CD4-positive, alpha-beta T cell treated with Interleukin-17A for 1 hour (primary cell): ENCODE measurements at places on chromosomes 2 and 18.

DNA sequence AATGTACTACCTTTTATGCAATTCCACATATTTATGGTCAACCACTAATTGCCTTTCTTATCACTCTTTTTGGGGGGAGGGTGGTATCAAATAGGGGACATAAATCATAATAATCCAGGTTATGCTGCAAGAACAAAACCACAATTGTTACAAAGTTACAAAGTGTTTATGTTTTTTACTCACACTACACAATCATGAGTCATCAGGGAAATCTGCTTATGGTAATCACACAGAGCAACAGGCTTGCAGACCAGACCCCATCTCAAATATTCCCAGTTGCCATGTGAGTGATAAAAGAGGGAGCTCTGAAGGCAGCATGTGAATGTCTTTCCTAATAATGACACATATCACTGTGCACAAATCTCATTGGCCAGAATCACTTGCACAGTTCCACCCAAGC is 304.7 kb upstream of the TMEFF2 start:
- DNase-seq: no peak

DNA sequence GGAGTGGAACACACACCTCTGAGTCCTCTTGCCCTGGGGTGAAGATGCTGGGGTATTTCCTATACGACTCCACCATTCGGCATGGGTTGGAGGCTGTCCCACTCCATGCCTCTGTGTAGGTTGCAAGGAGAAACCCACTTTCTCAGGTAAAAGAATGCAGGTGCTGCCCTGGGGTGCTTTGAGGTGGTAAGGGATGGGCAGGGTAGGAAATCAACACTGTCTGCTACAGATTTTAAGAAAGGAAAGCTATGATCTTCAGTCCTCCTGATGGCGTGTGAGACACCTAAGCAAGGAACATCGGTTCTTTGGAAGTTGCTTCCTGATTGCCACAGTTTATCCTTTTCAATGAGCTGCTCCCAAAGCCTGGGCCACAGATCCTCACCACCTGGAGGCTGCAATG is 209.2 kb downstream of the NCK2 start:
- no peak for DNase-seq

DNA sequence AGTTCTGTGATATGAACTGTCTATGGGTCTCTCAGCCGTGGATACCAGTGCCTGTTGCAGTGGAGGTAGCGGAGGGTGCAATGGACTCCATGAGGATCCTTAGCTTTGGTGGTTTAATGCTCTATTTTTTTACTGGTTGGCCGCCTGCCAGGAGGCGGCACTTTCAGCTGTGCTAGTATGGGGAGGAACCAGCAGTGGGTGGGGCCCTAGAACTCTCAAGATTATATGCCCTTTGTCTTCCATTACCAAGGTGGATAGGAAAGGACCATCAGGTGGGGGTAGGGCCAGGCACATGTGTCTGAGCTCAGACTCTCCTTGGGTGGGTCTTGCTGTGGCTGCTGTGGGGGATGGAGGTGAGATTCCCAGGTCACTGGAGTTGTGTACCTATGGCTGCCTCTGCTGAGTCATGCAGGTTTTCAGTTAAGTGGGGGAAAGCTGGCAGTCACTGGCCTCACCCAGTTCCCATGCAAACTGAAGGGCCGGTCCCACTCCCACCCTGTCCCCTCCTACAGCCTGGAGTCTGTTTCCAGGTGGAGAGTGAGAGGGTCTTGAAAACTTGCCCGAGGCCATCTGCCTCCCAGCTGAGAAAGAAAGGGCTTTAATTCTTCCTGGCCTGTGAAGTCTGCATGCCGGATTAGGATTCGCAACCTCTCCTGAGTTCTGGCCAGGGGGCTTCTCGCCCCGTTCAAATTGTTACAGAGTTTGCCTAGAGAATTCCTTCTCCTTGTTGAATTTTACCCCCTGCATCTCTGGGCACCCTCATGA is 14.5 kb downstream of the KCNS3 start:
- no peak for DNase-seq

GRCh38 chr2:200810252-200810997 is 1.3 kb upstream of the BZW1 start:
- DNase-seq: no peak

DNA sequence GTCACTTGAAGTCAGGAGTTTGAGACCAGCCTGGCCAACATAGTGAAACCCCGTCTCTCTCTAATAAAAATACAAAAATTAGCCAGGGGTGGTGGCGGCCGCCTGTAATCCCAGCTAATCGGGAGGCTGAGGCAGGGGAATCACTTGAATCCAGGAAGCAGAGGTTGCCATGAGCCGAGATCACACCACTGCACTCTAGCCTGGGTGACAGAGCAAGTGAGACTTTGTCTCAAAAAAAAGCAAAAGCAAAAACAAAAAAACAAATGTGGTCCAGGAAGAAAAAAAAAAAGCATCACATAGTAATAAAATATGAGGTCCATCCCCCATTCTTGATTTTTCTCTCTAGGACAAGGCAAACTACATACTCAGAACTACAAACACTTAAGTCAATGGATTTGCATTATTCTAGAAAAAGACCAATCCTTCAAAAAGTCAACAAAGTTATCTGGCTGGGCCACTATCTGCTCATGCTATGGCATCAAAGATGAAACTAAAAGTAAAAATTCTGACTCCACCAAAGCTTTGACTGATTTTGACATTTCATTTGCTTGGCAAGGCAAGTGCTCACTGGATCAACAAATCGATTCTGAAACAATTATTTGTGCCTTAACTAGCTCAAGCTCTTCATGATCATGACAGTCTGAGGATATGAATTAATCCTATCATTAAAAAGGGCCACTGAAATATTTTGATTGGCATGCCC is 28.4 kb downstream of the MEX3C start:
- peak; percentile 26 for DNase-seq

DNA sequence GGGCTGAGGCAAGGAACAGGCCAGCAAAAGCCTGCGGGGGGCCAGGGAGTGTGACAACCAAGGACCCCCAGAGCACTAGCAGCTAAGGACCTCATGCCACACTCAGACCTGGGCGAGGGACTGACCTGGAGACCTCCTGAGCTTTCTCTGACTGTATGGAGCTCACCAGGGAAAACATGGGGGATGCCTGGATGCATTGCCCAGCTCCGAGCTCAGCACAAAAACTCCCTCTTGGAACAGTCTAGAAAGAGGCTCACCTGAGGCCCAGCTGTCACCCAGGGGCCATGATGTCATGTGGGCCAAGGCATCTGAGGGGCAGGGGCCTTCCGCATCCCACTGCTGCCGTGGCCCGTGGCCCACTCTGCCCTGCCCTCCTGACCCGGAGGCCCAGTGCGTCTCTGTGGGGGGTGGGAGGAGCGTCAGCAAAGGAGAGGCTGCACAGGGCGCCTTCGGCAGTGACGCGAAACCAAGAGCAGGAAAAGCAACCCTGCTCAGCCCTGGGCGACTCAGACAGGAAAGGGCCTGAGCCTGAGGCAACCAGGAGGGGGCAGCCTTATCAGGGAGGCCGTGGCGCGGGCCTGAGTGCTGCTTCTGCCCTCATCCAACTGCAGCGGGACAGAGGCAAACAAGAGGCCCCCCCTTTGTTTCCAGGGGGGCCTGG is 57.3 kb upstream of the ALPP start:
- DNase-seq: peak; percentile 63

DNA sequence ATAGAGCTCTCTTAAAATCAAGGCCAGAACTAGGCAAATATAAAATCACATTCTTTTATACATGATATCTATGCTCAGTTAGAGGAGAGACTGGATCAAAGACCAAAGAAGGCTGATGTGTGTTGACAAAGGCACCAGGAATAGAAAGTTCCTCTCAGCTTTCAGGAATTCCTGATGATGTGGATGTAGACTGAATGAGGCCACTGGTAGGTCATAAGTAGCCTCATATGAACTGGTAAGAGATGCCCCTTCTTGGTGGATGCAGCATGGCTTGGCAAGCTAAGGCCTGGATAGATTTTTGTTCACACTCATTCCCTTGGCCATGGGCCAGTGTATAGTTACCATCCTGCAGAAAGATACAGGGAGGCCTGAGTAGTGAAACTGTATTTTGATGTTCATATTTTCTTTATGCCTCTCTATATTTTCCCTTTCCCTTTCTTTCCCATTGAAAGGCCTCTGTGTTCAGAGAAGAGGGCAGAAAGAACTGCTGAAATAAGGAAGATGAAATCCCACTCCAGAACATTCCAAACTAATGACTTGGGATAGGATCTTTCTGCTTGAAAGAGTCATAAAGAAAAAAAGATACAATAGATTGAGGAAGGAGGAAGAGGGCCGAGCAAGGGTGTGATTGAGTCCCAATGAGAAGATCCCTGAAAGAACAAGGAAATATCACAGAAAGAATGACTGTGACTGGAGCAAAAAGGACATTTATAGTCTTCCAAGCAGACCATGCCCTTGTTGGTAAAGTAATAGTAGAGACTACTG is 2182.7 kb upstream of the PIK3C3 start:
- no peak for DNase-seq

GRCh38 chr2:62727876-62728566 is 22.5 kb downstream of the EHBP1 start:
- DNase-seq: no peak

DNA sequence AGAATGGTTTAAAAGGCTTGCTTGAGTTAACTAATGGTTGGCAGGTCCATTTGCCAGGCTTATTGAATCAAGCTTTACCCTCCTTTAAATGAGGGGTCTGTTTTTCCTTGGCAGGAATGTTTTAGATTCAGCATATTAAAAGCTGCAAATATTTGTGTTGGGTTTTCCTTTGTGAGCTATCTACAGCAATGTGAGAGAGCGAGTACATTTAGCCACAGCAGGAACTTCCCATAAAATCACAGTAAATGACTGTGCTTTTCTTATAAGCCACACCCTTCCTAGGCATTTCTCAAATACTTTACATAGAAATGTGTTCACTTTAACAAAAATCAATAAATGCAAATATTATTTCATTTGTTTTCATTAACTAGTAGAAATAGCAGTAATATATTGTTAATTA is 23.9 kb downstream of the CALCRL start:
- DNase-seq: no peak

- DNase-seq: no peak
These were observed 168.7 kb downstream of the TCF4 start for GRCh38 chr18:55419132-55419946.

- no peak for DNase-seq
These were observed 55.6 kb downstream of the HDAC4 start for GRCh38 chr2:239345251-239345650.

GRCh38 chr18:9259173-9259572 is 75.4 kb upstream of the TWSG1 start:
- DNase-seq: no peak
